ENCODE measurements at places on chromosomes 3 and 15.
A peak's percentile ranks its signal among the peaks of the same experiment; 100 is the strongest.

DNA sequence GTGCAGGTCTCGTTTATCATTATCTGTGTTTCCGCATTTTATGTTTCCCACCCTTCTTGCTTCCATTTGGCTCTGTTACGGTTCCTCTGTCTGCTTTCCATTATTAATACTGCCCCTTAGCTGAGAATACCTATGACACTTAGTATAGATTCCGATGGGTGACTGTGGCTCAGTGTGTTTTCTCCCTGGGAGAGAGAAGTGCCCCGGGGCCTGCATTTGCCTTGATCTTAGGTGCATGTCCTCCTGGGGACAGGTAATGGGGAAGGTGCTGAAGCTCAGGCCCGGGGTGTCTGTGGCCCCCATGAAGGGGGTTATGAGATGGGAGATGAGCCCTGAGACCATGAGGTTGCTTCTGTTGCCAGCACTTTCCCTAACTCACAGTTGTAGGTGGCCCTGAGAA, 43.4 kb upstream of the PCSK6 start:
- DNase-seq, result no peak

- DNase-seq, result no peak
Observed at GRCh38 chr3:149307435-149307783, 26.0 kb downstream of the TM4SF18 start.

- DNase-seq, result peak; percentile 71
Observed at GRCh38 chr3:146968204-146968651, 363.1 kb upstream of the PLSCR5 start.

- peak; percentile 88 for DNase-seq
Observed at GRCh38 chr3:70856414-70857162, 544.1 kb upstream of the MDFIC2 start.

DNA sequence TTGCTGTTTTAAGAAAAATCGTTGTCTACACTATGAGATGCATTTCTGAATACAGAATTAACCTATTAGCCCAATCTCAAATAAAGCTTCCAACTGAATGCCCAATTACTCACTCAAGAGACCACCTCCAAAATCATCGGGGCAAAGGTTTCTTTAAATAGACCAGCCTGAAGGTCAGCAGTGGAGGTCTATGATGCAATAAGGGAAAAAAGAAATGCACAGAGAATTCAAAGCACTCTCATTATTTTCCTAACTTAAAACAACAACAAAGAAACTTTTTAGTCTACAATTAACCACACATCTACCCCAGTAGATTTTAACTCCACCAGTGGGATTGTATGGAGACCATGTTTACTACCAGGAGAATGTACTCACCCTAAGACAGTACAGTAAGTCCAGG, 657.7 kb upstream of the CCDC54 start:
- no peak for DNase-seq

- no peak for DNase-seq
Observed at GRCh38 chr3:72082186-72082715, 297.3 kb upstream of the PROK2 start.

- DNase-seq, result no peak
Observed at GRCh38 chr3:106103383-106103782, 234.6 kb upstream of the CBLB start.

GRCh38 chr15:26082221-26083109, 219.3 kb upstream of the ATP10A start:
- peak; percentile 84 for DNase-seq

- no peak for DNase-seq
Observed at GRCh38 chr3:155362808-155363689, 69.6 kb upstream of the STRIT1 start.

DNA sequence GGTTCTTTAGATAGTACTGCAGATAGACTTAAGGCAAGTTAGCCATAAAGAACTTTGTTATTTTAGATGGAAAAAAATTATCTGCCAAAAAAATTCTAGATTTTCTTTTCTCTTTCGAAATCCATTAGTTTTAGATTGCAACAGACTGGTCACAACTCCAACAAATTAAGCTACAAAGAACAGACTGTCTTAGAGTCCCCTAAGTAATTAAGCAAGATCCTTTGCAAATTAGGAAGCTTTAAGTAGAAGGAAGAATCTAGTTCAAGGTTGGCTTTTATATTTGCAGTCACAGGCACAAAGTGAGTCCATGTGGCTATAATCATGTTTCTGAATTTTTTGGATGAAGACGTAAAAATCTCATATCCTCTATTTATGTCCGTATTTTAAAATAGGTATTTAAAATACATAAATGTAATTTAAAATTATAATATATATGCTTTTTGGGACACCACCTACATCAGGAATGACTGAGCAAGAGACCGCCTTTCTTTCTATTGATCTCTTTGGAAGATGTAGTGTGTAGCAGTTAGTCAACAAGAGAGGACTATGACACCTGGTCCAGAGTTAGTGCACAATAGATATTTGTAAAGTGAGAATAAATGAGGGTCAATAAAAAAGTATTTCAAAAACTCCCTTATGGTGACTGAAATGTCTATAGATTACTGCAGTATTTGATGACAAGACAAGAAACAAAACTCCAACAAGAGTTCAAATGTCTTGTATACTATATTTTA, 34.4 kb downstream of the TMEM45A start:
- DNase-seq, result no peak

DNA sequence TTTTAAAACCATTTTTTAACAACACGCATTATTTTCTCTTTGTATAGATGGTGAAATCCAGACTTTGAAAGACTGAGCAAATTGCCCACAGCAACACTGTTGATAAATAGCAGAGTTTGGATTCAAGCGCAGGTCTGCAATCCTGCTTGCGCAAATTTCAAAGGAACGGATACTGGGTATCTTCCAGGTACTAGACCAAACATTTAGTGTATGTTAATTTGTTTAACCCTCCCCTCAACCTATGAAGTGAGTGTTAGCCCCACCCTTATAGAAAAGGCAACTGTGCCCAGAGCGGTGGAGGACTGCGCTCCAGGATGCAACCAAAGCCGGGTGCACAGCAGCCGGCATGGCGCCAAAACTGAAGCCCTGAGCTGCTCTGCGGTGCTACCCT, 103.8 kb downstream of the CPN2 start:
- no peak for DNase-seq

DNA sequence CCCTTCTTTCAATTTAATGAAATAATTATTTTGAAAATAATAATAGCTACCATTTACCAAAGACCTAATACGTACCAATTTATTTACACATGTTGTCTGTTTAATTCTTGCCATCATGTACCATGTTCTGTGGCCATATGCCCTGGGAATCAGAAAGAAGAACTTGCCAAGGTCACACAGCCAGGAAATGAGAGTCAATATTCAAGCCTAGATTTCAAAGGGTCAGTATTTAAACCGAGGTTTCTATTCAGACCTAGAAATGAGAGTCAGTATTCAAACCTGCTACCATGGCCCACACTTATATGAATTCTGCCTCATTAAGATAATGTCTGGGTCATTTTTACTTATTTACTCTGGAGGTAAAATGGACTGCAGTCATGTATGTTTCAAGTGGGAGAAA, 103.6 kb upstream of the TBL1XR1 start:
- DNase-seq, result no peak

- no peak for DNase-seq
Observed at GRCh38 chr3:98561727-98562521, 30.1 kb downstream of the GPR15 start.

- no peak for DNase-seq
Observed at GRCh38 chr3:13016721-13017255, 56.4 kb downstream of the IQSEC1 start.

GRCh38 chr15:34621675-34622074, 38.2 kb upstream of the GOLGA8B start:
- no peak for DNase-seq

GRCh38 chr15:79204886-79205675, 77.4 kb upstream of the ANKRD34C start:
- no peak for DNase-seq

DNA sequence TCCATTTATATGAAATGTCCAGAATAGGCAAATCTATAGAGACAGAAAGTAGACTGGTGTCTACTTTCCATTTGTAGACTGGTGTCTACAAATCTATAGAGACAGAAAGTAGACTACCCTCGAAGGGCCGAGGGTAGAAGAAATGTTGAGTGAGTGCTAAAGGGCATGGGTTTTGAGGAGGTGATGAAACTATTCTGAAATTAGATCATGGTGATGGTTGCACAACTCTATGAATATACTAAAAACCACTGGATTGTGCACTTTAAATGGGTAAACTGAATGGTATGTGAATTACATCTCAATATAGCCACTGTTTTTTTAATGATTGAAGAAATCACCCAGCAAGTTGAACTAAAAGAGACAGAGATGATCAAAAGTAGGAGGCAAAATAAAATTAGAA, 27.9 kb downstream of the TP53BP1 start:
- DNase-seq, result peak; percentile 73

- DNase-seq, result peak; percentile 55
Observed at GRCh38 chr3:16334909-16335308, 69.9 kb downstream of the OXNAD1 start.

DNA sequence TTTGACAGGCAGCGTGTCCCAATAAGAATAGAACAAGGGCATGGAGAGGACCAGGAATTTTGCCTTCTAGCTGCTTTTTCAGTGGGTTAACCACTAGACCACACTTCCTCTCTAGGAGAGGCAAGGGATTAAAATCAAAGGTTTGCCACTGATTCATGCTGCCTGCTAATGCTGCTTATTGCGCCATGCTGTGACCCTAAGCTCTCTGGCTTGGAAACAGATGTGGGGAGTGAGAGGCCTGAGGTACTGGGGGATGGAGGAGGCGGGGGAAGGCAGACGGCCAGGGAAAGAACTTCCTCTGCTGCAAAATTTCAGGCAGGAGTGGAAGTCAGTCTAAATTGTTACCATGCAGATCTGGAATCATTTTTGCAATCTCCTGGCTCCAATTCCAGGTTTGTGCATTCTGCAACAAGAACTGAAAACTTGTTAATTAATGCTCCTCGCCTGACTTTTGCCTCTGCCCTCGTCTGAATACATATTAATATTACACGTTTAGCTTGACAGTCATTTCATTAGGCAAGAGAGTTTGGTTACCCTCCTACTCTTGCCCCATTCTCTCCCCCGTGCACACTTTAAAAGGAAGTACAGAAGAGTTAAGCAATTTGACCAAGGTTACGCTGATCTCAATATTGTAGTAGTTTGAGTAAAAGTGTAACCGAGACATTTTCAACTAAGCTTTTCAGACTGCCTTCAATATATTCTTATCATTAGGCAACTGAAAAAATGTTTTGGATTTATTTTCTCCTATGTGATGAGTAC, 121.7 kb upstream of the SPRED1 start:
- DNase-seq, result peak; percentile 99

GRCh38 chr15:86690566-86690965, 610.9 kb downstream of the AGBL1 start:
- no peak for DNase-seq

DNA sequence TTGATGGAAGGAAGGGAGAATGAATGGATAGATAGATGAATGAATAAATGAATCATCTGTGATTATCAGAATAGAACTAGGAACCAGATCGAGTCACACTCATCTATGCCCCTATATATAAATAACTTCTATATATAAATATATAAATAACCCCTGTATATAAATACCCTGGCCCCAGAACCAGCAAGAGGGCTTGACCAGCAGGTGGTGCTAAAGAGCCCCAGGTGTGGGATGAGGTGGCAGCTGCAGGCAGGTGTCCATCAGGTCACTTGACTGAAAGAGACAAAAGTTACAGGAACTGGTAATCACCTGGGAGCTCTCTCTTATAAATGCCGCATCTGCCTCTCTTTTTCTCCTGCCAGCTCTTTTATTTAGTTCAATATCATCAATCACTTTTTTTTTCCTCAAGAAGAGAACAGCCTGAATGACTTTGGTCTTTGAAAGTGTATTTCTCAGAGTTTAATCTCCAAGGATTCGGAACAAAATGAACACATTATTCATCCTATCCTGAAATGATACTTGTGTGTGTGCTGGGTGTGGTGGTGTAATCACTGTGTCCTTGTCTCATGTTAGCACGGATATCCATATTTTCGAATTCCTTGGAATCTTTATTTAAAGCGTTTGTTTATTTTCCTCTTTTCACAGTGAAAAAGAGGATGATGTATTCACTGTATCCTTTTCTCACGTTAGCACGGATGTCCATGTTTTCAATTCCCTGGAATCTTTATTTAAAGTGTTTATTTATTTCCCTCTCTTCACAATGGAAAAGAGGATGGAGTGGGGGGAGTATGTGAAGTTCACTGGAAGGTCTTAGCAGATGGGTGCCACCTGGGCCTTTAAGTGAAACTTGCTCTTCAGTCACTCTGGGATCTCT, 35.4 kb upstream of the ATG7 start:
- DNase-seq, result no peak

- DNase-seq, result no peak
Observed at GRCh38 chr15:34014556-34014955, 24.4 kb downstream of the AVEN start.

DNA sequence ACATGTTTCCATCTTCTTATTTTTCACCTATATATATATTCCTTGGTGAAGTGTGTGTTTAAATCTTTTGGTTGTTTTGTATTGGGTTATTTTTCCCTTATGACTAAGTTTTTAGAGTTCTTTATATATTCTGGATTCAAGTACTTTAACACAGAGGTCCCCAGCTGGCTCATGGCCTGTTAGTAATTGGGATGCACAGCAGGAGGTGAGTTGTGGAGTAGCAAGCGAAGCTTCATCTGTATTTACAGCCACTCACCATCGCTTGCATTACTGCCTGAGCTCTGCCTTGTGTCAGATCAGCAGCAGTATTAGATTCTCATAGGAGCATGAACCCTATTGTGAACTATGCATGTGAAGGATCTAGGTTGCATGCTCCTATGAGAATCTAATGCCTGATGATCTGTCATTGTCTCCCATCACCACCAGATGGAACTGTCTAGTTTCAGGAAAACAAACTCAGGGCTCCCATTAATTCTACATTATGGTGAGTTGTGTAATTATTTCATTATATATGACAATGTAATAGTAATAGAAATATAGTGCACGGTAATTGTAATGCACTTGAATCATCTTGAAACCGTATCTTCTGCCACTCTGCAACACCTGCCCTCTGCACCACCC, 151.6 kb downstream of the RSRC1 start:
- DNase-seq, result no peak

- DNase-seq, result no peak
Observed at GRCh38 chr15:81575436-81576123, 201.6 kb upstream of the TMC3 start.
